ENCODE measurements at places on chromosomes 6 and 20.

DNA sequence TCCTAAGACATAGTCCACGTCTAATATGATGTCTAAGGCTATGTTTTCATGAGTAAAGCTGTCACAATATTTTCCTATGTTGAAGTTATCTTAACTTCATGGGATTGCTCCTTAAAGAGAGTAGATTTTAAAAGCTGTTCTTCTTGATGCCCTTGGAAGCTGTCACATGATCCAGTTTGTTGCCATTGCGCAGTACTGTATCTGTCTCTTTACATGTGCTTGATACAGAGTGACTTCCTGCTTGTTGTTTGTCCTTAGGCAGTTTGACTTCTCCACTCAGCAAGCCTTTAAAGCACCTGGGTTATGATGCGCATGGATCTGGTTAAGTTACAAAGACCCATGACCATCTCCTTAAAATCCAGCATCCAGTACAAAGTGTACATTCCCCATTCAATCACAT lies 85.4 kb downstream of the CDYL start:
- DNase-seq, result no peak

GRCh38 chr6:161079566-161080262 lies 88.1 kb downstream of the MAP3K4 start:
- DNase-seq, result peak; percentile 36

GRCh38 chr6:37544530-37544929 lies 44.8 kb upstream of the CCDC167 start:
- DNase-seq, result no peak

- DNase-seq, result no peak
Measured at GRCh38 chr20:62202676-62203377, 17.3 kb downstream of the HRH3 start.

- DNase-seq, result no peak
Measured at GRCh38 chr6:135861189-135861588, 9.7 kb downstream of the PDE7B start.

DNA sequence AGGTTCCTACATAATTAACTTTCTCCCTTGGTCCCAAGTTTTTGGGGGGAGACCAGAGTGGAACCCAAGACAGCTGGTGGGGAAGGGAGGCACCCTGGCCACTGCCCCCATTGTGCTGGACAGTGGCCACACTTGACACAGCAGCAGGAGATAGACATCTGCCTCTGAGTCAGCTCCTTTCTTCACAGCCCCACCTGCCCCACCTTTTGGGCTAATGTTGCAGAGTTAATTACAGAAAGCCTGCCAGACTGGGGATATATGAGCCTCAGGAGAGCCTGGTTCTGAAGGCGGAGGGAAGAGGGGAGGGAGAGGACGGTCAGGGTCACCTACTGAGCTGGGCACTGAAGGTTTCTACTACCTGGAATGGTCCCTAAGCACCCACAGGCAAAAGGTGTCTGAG lies 50.6 kb downstream of the MAFB start:
- no peak for DNase-seq

DNA sequence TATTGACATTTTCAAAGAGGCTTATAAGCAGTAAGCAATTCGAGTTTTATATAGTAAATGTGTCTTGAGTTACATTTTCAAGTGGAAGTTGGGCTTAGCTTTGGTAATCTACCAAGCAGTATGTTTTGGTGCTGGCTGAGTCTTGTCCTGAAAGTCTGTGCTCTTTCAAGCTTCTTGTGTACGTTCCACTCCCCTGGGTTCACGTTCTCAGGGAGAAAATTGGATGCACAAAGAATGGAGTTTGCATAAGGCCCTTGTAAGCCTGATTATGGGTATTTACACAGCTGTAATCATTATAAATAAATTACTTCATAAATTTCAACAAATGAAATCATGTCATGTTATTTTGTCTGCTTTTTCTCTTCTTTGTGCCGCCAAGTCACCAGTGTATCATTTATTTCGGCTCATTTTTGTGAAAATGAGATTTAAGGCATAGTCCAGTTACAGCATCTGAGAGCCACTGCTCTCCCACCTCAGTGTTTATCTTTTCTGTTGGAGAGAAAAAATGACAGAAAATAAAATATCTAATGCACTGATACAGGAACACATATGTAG lies 262.5 kb downstream of the BTBD3 start:
- no peak for DNase-seq

GRCh38 chr6:45916692-45917091 lies 99.0 kb downstream of the CLIC5 start:
- DNase-seq, result no peak

DNA sequence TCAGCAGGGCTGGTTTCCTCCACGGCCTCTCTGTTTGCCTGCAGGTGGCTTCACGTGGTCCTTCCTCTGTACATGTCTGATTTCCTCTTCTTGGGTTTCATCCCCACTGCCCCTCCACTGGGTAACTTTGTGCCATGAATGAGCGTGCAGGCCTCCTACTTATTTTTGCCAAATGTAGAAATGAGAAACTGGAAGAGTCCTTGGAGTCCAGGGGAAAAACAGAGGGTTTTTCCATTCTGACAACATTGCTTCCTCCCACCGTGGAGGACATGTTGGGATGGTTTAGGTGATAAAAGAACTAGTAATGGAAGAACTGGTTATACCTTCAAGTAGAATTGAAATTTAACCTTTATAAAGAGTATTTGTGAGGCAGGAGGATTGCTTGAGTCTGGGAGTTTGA lies 699.5 kb downstream of the QKI start:
- no peak for DNase-seq

DNA sequence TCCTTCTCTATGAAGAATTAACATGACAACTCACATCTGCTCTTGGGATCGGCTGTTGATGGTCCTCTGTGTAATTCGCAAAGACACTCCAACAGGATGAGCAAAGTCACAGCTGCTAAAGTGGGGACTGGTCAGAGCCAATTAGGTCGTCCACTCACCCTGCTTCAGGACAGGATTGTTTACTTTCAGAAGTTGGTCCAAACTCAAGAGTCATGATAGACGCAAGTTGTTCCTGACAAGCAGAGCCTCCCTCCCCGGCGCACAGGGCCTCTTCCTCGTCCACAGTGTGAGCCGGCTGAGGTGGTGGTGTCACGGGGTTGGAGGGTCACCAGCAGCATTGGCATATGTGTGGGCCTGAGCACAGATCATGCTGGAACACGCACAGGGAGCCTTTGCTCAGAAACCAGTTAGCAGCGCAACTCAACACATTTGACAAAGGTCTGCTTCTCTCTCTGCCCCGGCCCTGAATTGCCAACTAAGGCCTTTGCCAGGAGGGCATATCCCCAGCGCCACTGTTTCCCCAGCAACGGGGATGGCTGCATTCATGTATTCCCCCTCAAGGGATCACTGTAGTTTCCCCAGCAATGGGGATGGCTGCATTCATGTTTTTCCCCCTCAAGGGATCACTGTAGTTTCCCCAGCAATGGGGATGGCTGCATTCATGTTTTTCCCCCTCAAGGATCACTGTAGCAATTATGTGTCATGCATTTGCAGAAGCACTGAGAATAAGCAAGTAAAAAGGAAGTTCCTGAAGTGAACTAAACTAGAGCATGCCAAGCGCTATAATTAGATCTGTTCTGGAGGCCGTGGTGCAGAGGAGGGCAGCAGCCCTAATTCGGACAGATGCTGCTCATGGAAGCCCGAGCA lies 111.7 kb downstream of the THBS2 start:
- DNase-seq, result no peak
